Hematopoietic multipotent progenitor cell treated with erythropoietin and hydrocortisone succinate and interleukin-3 and kit ligand, for 8 days (in vitro differentiated cells): ENCODE measurements at places on chromosomes 6 and 20.

DNA sequence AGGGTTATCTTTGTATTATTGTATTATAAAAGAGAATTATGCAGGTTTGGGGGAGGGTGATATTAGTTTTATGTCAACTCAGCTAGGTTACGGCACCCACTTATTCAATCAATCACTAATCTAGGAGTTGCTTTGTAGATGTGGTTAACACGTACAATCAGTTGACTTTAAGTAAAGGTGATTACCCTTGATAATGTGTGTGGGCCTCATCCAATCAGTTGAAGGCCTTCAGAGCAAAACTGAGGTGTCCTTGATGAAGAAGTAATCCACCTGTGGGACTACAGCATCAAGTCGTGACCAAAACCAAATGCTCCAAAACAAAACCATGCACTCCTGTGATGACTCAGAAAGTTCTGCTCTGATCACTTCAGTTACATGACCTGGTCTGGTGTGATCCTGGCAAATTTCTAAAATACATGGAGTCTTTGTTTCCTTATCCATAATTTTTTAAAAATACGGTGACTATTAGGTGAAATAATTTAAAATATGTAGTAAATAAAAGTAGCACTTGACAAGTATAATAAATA, 114.1 kb downstream of the IYD start:
- DNase-seq = no peak

GRCh38 chr6:7216941-7217621, 95.9 kb downstream of the SSR1 start:
- no peak for DNase-seq

GRCh38 chr6:49202924-49203536, 260.0 kb downstream of the MMUT start:
- DNase-seq = no peak

DNA sequence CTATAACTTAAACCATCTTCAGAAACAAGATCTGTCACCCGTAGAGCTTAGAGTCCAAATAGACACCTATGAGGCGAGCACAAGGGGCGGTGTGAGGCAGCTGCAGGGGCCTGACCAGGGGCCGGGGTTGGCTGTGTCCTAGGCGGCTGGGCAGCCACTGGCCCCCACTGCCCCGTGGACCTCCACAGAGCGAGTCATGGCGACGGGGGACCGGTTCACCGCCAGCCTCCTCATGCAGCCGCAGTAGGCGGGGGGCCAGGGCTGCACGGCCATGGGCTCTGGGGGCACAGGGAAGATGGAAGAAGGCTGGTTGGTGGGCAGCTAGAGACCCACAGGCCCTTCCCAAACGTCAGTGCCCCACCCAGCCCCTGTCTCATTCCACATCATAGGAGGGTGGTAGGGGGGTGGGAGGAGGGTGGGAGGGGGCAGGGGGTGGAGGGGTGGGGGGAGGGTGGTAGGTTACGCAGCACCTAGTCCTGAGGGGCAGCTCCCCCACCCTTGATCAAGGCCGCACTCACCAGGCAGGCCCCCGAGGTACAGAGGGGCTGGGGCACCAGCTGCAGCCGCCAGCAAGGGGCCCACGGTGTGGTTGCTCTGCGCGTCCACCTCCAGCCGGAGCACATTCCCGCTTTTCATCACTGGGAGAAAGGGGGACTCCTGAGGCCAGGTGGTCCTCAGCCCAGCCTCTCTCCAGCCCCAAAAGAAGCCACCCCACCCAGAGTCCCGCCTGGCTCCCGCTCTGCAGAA, 6.6 kb downstream of the ADRM1 start:
- no peak for DNase-seq

- DNase-seq = no peak
Observed at GRCh38 chr6:155201461-155202226, 62.2 kb upstream of the CLDN20 start.
